ENCODE measurements at places on chromosomes 6 and 20.

- no peak for DNase-seq
Measured at GRCh38 chr20:59628171-59628570, 23.8 kb downstream of the PHACTR3 start.

DNA sequence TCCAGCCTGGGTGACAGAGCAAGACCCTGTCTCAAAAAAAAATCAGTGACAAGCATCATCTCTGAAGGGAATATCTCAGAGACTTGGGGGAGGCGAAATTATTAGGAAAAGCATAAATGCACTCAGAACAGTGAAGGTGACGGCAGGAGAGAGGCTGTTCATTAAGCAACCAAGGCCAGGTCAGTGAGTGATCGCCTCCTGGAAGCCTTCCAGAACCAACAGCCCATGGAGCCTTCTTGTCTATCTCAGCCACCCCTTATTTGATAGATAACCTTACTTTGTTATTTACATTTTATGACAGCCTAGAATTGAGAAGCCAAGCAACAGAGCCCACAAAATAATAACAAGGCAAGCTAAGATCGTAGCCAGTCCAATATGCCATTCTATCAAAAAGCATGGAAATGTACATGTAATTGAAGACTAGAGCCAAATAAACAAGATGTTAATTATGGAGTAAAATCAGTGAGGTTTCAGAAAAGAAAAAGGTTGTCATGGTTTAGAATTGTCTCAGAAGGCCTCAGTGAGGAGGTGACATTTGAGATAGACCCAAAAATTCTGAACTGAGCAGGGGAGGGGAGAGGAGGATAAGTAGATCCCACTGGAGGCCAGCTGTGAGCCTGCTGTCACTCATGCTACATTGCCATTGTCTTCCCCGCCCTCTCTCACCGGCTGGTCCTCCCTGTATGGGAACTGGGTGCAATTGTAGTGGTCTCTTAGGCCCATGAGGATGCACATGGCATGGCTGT is 17.8 kb downstream of the BNIP5 start:
- no peak for DNase-seq

DNA sequence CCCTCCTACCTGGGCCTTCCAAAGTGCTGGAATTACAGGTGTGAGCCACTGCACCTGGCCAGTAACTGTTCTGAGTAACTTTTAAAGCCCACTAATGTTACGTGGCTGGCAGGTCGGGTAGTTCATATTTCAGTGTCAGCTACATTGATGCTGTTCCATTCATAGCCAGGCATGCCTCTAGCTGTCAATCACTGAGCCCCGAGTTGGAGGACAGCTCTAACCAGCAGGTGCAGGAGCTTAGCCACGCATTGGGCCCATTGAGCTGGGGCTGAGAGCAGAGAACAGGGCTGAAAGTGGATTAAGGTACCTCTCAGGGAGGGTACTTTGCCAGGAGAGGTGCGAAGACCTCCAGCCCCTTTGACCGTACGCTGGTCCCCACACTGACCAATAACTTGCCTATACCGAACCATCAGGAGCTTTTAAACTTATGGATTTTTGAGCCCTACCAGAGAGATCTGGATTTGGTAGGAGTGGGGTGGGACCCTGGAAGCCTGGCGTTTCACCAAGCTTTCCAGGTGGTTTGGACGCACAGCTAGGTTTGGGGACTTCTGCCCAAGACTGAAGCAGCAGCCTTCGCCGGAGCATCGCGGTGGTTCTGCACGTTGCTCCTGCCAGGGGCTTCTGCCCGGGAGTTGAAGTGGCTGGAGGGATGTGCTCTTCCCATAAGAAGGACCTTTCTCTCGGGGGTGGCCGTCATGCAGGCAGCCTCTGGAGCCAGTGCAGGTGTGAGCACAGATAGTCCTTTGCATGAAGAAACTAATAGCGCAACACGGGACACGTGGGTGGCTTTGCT is 82.6 kb downstream of the SERAC1 start:
- no peak for DNase-seq

- no peak for DNase-seq
Measured at GRCh38 chr6:56959938-56960337, 5.0 kb downstream of the BEND6 start.

- DNase-seq = no peak
Measured at GRCh38 chr20:4076671-4077070, 61.3 kb upstream of the RNF24 start.

DNA sequence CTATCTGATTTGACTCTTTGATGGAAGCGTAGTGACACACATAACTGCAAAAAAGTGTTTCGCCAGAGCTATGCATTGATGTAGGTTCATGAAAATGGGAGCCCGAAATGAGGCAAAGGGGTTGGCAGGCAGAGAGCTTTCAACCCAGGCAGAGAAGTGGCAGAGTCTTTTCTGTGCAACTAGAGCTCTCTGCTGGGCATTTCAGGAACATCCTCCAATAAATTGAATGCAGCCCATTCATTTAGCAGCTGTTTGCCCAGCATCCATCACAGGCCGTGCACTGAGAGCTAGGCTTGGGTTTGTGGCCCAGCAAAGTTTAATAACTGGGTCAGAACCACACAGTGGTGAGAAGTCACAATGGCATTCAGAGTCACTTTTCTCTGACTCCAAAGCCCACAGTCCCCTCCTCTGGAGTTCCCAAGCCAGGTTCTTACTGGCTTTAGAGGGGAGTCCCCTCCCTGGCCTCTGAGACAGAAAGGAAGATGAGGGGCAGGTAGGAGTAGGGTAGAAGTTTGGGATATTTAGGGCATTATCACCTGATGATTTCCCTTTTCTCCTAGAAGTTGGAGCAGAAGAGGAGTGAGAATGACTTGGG is 31.8 kb upstream of the ELMO2 start:
- peak; percentile 37 for DNase-seq

DNA sequence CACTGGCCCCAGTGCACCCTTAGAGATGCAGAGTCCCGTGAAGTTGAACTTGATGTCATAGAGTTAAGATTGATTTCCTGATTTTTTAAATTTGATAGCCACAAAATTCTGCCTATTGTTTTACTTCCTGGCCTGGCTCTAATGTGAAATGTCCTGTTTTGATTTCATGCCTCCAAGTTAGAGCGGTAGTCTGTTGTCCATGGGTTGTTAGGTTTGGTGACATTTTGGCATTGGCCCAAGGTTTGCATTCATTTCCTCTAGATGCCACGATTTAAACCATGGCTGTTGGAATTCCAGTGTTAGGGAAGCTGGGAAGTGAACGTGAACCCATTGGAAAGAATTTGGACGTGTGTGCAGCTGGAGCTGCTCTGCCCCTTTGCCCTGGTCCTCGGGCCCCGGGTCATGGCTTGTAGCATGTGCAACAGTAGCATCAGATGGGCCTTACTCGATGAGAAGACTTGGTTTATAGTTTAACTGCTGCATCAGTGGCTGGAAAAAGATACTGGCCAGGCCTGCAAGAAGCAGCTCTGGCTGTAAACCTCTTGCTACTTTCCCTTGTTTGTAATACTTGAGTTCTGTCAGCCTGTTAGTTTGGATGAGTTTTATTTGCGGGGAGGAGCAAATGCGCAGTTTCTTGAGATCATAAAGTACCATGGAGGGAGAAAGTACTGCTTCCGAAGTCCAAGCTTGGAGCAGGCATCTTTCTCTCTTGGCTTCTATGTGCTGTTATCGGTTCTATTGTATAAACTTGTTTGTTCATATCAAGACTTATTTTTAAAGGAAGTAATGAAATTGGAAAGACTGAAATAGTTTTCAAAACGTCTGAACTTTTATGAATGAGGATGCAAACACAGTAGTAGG is 121.4 kb upstream of the CLDN20 start:
- no peak for DNase-seq

GRCh38 chr6:157335829-157336228 is 12.5 kb upstream of the TMEM242 start:
- no peak for DNase-seq

GRCh38 chr6:72974276-72974675 is 251.0 kb downstream of the KHDC1L start:
- DNase-seq = no peak

GRCh38 chr6:11179419-11180202 is 52.9 kb downstream of the NEDD9 start:
- DNase-seq = peak; percentile 23

GRCh38 chr6:33613795-33614168 is 7.3 kb upstream of the ITPR3 start:
- no peak for DNase-seq

GRCh38 chr6:52574709-52575501 is 2.0 kb downstream of the TRAM2 start:
- no peak for DNase-seq

- DNase-seq = no peak
Measured at GRCh38 chr20:46154305-46154704, 36.2 kb downstream of the CD40 start.

DNA sequence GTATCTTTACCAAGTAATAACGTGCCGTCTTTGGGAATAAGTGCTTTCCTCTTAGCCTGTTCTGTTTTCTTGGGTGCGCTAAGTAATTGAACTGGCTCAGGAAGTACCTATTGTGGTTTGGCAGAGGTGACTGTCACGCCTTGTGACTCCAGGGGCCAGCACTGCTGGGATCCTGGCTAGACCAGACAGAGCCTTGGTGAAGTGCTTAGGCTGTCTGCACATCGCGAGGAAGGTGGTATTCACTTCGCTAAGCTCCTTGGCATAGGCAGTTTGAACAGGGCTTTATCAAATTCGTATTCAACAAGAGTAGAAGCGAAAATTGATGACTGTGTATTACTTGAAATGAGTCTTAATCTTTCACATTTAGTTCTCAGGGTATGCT is 17.6 kb downstream of the PRDM1 start:
- no peak for DNase-seq

GRCh38 chr20:41365777-41366545 is 657 bp downstream of the EMILIN3 start:
- DNase-seq = no peak

GRCh38 chr6:134373993-134374392 is 56.1 kb upstream of the SGK1 start:
- no peak for DNase-seq

DNA sequence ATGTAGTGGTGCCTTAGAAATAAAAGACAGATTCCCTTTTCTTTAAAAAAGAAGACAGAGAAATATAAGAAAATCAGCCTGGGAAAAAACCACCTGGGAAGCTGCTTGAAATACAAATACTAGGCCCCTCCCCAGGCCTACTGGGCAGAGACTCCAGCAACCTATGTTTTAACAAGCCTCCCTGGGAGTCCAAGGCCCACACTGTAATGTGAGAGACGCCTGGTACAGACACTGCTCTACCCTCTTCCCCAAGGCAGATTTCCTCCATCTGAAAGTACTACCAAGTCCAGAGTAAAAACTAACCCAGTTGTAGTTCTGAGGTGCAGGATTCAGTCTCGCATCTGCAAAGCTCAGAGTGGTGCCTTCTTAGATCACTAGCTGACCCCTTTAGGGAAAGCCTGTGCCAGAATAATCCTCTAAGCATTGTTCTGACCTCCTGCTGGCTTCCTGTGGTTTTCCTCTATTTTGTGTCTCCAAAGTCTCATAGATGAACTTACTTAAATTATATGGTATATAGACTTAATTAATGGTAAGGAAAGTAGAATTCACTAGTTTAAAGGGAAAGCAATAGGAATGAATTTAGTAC is 270.2 kb upstream of the SLC35B3 start:
- no peak for DNase-seq

DNA sequence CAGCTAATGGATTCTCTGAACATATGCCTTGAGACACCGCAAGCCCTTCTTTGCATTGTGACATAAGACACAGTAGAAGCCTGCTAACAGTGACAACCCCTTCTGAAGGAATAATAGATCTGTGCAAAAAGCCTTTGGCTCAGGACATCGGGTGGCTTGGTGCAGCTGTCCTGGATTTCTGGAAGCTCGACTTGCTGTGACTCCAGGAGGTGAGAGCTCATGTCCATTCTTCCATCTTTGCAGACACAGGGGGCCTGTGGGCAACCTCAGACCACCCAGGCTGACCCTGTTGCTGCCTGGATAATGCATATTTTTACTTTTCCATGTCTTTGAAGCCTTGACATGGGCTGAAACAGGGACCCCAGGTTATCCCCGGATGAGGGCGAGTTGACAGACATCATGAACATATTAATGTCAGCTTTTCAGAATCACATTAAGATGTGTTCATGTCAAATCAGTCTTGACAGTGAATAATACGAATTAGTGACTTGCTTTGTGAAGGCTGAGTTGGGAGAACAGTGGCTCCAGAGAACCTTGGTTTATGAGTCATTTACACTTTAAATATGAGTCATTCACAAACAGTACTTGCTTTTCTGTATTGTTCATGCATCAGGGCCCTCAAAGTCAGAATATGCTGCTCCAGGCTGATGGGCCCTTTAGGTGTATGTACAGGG is 66.8 kb upstream of the IYD start:
- DNase-seq = peak; percentile 61

GRCh38 chr6:26250698-26251044 is 114.3 kb upstream of the BTN3A2 start:
- DNase-seq = no peak

DNA sequence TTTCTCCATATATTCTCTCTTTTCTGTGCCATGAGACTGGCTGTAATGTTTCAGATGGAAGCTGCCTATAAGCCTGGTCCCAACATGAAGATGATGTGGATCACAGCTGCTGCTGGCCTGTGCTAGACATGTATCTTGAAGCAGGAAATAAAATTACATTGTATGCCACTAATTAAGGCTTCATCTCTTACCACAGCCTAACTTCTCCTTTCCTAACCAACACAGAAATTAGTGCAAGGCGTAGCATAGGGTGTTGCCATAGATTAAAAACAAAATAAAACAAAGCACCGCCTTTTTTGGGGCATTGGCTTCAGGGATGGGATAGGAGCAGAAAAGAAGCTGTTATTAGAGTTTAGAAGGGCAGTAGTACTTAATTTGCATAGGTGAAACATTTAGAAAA is 4.7 kb upstream of the SLC17A4 start:
- no peak for DNase-seq

GRCh38 chr6:118965371-118965770 is 30.4 kb upstream of the MCM9 start:
- DNase-seq = no peak

DNA sequence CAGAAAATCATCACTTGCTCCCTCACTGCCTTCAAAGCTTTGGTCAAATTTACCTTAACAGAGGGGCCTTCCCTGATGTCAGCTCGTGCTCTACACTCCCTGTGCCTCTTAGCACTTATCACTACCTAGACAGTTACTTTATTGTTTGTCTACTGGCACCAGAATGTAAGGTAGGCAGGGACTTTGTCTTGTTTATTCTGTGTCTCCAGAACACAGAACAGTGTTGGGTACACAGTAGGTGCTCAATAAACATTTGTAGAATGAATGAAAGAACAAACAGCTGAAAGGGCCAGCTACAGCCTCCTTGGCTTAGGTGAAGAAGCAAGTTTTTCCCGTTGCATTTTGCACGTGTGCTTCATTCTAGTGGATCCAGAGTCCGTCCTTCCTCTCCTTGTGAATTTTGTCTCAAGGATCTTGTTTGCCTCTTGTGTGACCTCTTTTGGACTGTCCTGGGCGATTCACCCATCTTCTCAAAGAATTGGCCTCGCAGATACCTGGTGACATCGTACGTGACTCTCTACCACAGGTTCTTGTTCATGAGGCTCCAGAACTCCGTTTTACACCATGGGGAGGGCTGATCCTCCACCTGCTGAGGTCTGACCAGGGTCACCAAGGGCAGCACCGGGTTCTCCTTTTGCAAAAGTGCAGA is 84.2 kb upstream of the ARMC2 start:
- DNase-seq = no peak

DNA sequence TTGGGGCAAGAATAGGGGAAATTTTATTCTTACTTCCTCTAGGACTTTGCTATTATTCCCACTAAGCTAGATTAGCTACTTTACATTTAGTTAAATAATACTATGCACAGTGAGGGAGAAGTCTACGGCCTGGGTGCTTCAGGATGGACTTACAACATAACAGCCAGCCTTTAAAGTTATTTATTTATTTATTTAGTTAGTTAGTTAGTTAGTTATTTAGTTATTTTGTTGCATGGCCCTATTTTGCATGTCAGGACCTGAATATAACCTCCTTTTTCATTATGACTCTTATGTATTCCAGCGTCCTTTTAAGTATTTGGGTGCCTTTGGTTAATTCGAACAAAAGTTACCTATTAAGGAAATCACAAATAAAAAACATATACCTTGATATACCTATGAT is 238.7 kb downstream of the EYS start:
- no peak for DNase-seq
